ENCODE measurements at places on chromosomes 7 and 10. TPM values are rescaled to one million over a fixed set of nuclear protein-coding genes. Genes with fewer than 3 reads are reported as not detected.

GRCh38 chr7:20447021-20447650, 116.4 kb downstream of the ITGB8 start:
- H3K27me3 ChIP-seq: no peaks in the 10 kb centered on the region
- no peaks in the 10 kb centered on the region for H3K4me1 ChIP-seq
- no peaks in the 10 kb centered on the region for H3K36me3 ChIP-seq
- no peak overlapping the region for H3K27ac ChIP-seq
- H3K4me3 ChIP-seq: no peak overlapping the region

GRCh38 chr7:1710936-1711335, 40.9 kb downstream of the ELFN1 start:
- H3K4me1 ChIP-seq: no peaks in the 10 kb centered on the region
- H3K27me3 ChIP-seq: peaks cover 10% of the 10 kb centered on the region

GRCh38 chr7:2726316-2727018, 38.5 kb downstream of the AMZ1 start:
- peaks cover 10% of the 10 kb centered on the region for H3K36me3 ChIP-seq
- no peaks in the 10 kb centered on the region for H3K27me3 ChIP-seq
- no peak overlapping the region for H3K4me3 ChIP-seq
- DNase-seq: no peak
- no peaks in the 10 kb centered on the region for H3K4me1 ChIP-seq
- no peak overlapping the region for H3K27ac ChIP-seq

- no peak overlapping the region for H3K4me3 ChIP-seq
- H3K27ac ChIP-seq: no peak overlapping the region
Observed at GRCh38 chr10:80392250-80392649, 16.1 kb upstream of the PRXL2A start.

The SKIDA1 gene
- polyA plus RNA-seq: 0.13 TPM

DNA sequence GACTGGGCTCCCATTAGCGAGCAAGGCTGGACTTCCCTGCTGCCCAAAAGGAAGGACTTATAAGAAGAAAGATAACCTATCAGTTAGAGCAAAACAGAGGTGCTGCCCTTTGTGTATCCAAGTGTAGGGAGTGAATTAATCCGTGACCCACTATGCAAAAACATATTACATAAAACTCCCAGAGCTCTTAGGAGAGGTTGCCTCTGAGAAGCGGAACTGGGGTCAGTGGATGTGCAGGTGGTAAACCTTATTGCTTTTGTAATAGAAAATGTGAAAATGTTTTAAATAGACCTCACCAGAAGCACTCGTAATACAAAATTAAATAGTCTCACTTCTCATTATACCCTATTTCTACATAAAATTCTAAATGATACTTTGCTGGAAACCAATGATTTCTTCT, 17.1 kb upstream of the IL6 start:
- no peak overlapping the region for H3K27ac ChIP-seq
- H3K27me3 ChIP-seq: no peaks in the 10 kb centered on the region
- H3K36me3 ChIP-seq: no peaks in the 10 kb centered on the region
- no peaks in the 10 kb centered on the region for H3K4me1 ChIP-seq

DNA sequence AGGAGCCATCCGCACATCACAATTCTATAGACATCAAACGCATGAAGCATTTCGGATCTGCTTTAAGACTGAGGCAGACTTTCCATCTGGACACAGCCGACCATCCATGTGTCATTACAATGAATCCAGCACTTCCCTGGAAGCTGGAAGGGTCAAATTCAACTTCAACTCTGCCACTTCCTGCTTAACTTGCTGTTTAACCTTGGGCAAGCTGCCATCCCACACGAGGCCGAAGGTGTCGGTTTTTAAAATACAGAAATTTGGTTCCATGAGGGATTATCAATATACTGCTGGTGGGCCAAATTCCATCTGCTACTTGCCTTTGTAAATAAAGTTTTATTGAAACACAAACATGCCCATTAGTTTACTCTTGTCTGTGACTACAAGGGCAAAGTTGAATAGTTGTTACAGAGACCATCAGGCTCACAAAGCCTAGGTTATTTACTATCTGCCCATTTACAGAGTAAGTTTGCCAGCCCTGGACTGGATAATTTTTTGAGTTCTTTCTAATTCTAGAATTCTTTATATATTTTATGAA, 134.6 kb downstream of the FAM204A start:
- no peak for DNase-seq
- no peaks in the 10 kb centered on the region for H3K27me3 ChIP-seq
- H3K36me3 ChIP-seq: no peaks in the 10 kb centered on the region
- no peak overlapping the region for H3K27ac ChIP-seq
- peaks cover 8% of the 10 kb centered on the region for H3K4me1 ChIP-seq

The GTF2IRD1 gene
- 17.4 TPM for polyA plus RNA-seq

- no peaks in the 10 kb centered on the region for H3K27me3 ChIP-seq
- no peaks in the 10 kb centered on the region for H3K4me1 ChIP-seq
Observed at GRCh38 chr7:138963675-138964074, 17.5 kb downstream of the KIAA1549 start.

DNA sequence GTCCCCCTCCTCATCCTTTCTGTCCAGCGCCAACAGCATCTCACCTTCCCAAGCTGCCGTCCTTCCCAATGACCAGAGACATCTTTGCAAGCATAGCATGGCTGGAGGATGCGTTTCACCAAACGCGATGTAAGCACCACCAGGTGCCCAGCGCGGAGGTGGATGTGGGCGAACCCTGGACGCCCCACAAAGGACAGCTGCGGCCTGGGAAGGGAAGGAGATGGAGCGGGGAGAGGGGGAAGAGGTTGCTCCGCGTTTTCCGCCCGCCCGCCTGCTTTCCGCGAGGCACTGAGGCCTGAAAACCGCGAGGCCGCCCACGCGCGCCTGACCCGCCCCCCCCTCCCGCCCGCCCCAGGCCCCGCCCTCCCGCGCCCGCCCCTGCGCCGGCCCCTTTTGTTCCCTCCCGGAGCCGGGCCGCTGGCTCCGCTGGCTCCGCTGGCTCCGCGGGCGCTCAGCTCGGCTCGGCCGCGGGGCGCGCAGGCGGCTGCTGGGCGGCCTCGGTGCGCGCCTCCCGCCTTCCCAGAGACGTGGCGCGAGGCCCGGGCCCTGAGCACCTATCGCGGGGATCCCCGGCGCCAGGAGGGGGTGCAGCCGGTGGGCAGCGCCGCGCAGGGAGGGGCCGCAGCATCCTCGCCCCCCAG, at the start of gene CLIP2:
Gene CLIP2 (plus strand): TSS at position 390 of the 641 bp plus-strand sequence. CDS start 28,140 bp downstream, outside the sequence.
- H3K4me3 ChIP-seq: peak within 1 kb of the TSS; percentile 75
- H3K27ac ChIP-seq: no peak within 1 kb of the TSS
- peaks cover 26% of the 10 kb centered on the region for H3K4me1 ChIP-seq
- no peak for DNase-seq
- H3K27me3 ChIP-seq: no peaks in the 10 kb centered on the region
- no peaks in the 10 kb centered on the region for H3K36me3 ChIP-seq

All from keratinocyte (primary cell).